Omental fat pad (tissue), 4 donors: ENCODE measurements at places on chromosomes 3 and 15. TPM values are rescaled to one million over a fixed set of nuclear protein-coding genes. Genes with fewer than 3 reads are reported as not detected.

CPNE9 gene
- total RNA-seq, result not detected

SERPINI2 gene
- total RNA-seq, result 2.7 TPM

SLC28A2 gene
- not detected for total RNA-seq

CNTN6 gene
- not detected for total RNA-seq

IL5RA gene
- total RNA-seq, result 0.46 TPM

ENTPD3 gene
- total RNA-seq, result 1.9 TPM

KLF13 gene
- total RNA-seq, result 49.7 TPM

LRRIQ4 gene
- 0.25 TPM for total RNA-seq
